Gastroesophageal sphincter (tissue), 4 donors: ENCODE measurements at places on chromosomes 2 and 18. TPM values are rescaled to one million over a fixed set of nuclear protein-coding genes. Genes with fewer than 3 reads are reported as not detected.

GRCh38 chr18:29307231-29307630 lies 1130.3 kb upstream of the CDH2 start:
- no peak for ATAC-seq

GRCh38 chr2:85178980-85179411 lies 45.8 kb downstream of the TCF7L1 start:
- no peak for ATAC-seq

- no peak for ATAC-seq
Observed at GRCh38 chr2:8573234-8573941, 108.5 kb upstream of the ID2 start.

GRCh38 chr18:26192233-26192632 lies 34.0 kb upstream of the TAF4B start:
- no peak for ATAC-seq

- no peak for ATAC-seq
Observed at GRCh38 chr2:32064021-32064601, 755 bp downstream of the SPAST start.

The RAB27B gene
- total RNA-seq, result 0.31 TPM

The IHH gene
- 0.23 TPM for total RNA-seq

The HDAC4 gene
- total RNA-seq, result 104 TPM

The TMEM150A gene
- 18.4 TPM for total RNA-seq
